NCI-H510A treated with DMSO at 0.1 percent for 48 hours (cell line): ENCODE measurements at places on chromosomes 7 and 10.

- no peak for DNase-seq
Observed at GRCh38 chr7:33035776-33036175, 26.8 kb downstream of the NT5C3A start.

DNA sequence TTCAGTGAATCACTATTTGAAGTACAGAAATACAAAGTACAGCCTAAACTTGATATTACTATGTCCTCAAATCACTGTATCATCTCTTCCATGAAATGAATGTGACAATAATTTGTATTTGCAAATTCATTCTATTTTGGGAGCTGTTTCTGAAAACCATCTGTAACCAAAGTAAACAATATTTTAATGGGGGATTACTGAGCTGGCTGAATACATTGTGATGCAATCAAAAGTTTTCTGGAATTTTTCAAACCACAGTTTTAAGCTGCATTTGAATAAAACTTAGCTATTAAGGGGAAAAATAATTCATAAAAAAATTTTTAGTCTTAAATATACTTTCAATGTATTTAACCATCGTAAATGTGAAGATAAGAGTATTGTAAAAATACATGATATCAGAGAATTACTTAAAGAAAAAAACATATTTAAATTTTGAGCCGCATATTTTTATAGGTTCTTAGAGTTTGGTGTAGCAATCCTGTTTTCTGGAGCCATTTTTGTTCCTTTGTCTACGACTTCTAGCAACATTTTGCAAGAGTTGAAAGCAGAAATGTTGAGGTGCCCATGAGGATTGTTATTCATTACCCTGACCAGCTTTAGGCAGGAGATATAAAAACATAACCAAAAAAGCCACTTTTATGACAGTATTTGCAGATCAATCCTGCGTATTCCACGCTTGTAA, 45.9 kb upstream of the AGMO start:
- DNase-seq, result no peak

GRCh38 chr7:70926666-70927065, 205.3 kb upstream of the GALNT17 start:
- DNase-seq, result no peak

GRCh38 chr7:151408498-151408838, 1.4 kb downstream of the WDR86 start:
- DNase-seq, result no peak

DNA sequence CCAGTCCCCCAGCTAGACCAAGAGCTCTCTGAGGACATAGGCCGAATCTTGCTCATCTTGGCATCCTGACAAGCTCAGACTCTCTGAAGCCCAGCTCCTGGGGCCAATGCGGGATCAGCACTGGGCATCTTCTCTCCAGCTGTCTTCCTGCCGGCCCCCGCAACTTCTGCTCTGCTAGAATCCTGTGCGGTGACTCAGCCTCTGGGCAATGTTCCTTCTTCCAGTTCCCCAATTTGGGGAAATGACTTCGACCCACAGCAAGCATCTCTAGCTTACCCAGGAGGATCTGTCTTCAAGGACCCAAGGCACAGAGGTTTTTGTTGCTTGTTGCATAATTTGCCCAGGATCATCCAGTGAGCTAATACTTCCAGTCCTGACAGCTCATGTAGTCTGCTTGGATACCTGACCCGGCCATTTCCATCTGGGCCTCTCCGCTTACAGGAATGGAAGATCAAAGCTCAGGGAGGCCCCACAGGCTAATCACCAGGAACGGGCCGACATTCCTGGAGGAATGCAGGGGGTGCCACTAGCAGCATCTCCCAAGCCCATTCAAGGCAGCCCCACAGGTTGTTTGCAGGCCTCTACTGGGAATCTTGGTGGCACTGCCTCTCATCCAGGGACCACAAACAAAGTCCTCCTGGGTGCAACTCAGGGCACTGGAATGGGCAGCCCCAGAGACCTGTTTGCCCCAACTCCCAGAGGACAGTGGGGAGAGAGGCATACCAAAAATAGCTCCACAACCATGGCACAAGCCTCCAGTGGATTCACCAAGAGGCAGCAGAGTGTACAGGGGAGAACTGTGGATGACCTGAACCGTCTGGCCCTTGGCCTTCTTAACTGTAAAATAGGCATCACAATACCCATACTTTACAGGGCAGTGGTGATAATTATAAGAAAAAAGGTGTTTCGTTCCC, 151.9 kb downstream of the NEURL1 start:
- no peak for DNase-seq

DNA sequence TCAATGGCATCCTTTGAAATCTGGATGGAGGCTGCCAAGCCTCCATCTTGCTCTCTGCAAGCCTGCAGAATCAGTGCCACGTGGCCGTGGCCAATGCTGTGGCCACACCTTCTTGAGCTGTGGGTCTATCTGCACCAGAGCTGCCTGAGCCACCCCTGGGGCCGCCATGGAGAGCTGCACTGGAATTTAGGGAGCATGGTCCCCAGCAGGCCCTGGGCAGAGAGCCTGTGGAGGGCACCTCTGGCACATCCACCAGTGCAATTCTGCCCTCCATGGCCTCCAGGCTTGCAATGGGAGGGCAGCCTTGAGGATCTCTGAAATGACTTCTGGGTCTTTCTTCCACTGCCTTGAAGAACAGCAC, 55.6 kb upstream of the NKX6-2 start:
- DNase-seq, result no peak

DNA sequence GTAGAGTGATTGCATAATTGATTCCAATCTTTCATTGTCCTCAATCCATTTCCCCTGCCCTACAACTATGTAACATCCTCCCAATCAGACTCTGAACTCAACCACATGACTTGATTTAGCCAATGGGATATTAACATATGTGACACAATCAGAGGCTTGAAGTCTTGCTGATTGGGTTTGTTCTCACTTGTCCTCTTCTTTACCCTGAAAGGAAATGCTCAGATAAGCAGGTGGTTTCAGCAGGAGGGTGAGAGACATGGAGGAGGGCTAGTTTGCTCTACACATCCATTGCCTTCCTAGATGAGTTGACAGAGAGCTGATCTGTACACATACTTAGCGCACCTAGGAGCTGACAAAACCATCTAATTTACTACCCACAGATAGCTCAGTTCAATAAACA, 669.4 kb downstream of the NRG3 start:
- DNase-seq, result no peak

DNA sequence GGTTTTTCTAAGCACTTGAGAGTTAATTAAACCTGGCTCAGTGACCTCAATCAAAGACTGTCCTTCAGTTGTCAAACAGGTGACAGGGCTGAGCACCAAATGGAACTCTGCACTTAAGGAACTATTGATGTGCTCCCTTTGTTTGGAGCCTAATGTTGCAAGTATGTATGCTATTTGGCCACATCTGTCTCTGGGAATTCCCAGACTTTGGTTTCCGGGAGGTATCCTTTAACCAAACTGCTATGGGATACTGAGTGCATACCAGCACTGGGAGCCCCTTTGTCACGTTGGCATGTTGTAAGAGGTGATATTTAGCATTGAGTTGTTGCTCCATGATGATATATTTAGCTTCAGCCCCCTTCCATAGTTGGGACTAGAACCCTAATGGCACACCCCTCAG, 25.2 kb downstream of the ASZ1 start:
- DNase-seq, result no peak

GRCh38 chr7:142583446-142583845, 165.8 kb upstream of the PRSS1 start:
- no peak for DNase-seq

- DNase-seq, result no peak
Observed at GRCh38 chr7:6160191-6160623, 112.2 kb downstream of the CYTH3 start.

- DNase-seq, result no peak
Observed at GRCh38 chr10:132806110-132806509, 20.2 kb upstream of the NKX6-2 start.

DNA sequence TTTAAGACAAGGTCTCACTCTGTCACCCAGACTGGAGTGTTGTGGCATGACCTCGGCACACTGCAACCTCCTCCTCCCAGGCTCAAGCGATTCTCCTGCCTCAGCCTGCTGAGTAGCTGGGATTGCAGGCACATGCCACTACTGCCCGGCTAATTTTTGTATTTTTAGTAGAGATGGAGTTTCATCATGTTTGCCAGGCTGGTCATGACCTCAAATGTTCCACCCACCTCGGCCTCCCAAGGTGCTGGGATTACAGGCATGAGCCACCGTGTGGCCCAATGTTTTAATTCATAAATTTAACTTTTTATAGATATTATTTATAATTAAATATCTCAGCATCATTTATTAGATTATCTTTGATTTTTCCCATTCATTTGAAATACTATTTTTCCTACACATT, 658.0 kb upstream of the NRG3 start:
- no peak for DNase-seq

DNA sequence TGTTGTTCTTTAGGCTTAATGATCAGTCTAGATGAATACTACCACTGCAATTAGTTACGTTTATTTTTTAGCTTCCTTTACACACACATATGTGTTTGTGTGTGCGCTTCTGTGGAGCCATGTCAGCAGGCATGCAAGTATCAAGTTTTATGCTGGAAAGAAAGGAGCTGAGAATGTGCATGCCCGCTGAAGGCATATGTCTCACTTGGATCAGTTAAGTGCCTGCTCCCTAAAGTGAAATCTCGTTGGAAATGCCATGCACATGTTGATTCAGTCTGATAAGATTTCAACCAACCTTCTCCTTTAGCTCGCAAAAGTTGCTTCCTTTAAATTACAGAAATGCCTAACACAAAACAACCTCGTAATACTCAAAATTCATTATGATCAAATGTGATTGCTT, 10.7 kb downstream of the NRP1 start:
- DNase-seq, result no peak

DNA sequence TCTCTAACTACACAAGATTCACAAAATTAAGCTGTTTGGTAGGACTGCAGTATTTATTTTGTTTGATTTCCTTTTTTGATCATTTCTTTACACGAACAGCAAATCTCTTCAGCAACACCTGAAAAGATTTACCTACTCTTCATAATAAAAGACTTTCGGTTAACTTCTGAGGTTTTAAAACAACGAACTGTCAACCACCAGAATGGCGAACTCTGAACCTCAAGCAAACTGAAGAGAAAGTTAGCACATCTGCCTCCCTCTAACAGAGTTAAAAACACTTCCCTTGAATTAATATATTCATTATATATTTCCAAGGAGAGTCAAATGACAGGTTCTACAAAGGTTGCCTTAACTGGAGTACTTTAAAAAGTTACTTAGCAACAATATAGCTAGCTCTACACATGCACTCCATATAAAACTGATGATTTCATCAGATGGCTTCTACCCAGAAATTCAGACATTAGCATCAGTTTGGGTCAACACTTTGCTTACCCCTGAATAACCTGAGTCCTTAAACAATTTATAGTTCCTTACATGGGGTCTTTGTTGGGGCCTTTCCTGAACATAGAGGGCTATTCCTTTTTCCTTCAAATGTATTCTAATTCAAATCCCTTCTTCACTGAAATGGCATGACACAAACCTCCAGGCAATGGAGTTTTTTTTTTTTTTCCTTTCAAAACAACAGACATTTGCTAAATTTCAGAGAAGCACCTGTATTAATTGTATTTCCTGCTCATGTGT, 118.3 kb downstream of the SEM1 start:
- DNase-seq, result no peak

DNA sequence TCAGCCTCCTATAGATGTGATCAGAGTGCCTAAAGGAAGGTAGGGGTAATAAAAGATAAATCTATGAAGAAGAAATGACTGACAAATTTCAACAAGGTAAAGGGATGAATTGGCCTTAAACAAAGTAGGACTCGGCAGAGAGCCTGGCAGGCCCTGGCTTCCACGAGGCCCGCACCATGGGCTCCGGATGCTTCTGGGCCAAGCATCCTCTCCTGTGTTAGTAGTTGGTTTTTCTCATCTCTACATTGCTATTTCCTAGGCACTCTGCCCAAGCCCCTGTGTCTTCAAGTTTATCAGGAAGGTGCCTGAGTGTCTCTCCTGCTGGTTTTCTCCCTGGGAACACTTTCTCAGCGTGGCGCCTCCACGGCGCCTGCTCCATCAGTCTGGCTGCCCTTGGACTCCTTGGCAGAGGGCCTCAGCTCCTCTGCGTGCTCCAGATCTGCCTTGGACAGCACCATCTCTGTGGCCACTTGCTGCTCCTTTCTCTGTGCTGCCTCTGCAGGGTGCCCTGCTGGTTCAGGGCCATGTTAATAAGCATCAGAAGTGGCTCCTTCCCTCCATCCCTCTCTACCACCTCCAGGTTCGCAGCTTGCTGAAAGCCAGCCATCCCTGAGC, 413.3 kb upstream of the DPP6 start:
- no peak for DNase-seq

- DNase-seq, result no peak
Observed at GRCh38 chr7:2728316-2729030, 40.5 kb downstream of the AMZ1 start.

GRCh38 chr7:117929237-117929636, 56.0 kb upstream of the CTTNBP2 start:
- no peak for DNase-seq

- no peak for DNase-seq
Observed at GRCh38 chr7:40327873-40328272, 193.1 kb downstream of the SUGCT start.

DNA sequence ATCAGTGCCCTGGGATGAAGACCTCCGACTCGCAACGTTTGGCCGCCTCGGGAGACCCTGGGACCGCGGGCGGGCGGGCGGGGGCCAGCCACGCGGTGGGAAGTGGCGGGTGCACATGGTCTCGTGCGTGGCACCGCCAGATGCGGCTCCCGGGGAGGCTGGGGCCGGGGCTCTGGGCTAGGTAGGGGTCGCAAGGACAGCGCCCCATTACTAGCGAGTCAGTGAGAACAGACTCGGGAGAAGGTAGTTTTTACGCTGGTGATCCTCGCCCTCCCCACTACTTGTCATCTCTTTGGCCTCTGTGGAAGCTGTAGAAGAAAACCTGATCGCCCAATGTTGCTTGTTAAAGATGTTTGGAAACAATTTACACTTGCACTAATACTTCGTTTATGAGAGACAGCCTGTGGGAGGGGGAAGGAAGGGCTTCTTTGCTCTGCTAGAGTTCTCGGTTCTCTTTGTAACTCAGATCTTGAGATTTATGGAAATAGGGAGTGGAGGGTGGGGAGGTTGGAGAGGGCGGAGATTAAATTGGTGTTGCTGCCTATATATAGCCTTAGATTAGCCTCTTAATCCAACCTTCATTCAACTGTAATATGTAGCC, 591 bp downstream of the BZW2 start:
- peak; percentile 39 for DNase-seq

GRCh38 chr10:117418121-117418520, 42.9 kb upstream of the PDZD8 start:
- DNase-seq, result no peak

- DNase-seq, result no peak
Observed at GRCh38 chr7:2776401-2776800, 67.7 kb downstream of the GNA12 start.

DNA sequence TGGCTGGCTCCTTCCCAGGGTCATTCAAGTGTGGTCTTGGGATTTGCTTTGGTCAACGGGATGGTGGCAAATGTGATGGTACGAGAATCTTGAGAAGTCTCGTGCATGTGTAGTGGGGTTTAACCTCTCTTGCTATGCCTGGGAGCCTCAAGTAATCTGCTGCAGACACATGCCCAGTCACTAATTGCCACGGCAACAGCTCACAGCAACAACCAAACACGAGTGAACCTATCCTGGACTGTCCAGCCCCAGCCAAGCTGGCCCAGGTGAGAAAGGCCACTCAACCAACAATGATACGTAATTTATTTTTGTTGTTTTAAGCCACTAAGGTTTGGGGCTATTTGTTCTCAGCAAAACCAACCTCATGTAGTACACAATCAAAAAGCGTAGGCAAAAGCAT, 38.1 kb upstream of the DDC start:
- DNase-seq, result no peak
